Activated naive CD4-positive, alpha-beta T cell treated with anti-CD3 and anti-CD28 coated beads for 36 hours (primary cell): ENCODE measurements at places on chromosomes 1 and 21. TPM values are rescaled to one million over a fixed set of nuclear protein-coding genes. Genes with fewer than 3 reads are reported as not detected.

DNA sequence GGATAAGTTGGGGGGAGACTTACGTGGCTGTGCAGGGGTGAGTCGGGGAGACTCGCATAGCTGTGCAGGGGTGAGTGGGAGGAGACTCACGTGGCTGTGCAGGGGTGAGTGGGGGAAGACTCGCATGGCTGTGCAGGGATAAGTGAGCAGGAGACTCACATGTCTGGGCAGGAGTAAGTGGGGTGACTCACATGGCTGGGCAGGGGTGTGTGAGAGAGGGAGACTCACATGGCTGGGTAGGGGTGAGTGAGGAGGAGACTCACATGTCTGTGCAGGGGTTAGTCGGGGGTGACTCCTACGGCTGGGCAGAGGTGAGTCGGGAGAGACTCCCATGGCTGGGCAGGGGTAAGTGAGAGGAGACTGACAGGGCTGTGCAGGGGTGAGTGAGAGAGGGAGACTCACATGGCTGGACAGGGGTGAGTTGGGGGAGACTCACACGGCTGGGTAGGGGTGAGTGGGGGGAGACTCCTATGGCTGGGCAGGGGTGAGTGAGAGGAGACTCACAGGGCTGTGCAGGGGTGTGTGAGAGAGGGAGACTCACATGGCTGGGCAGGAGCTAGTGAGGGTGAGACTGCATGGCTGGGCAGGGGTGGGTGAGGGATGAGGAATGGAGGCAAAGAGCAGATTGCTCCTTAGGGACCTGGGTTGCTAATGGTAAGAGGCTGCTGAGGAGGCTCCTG is 56.0 kb upstream of the ABCG1 start:
- peaks cover 36% of the 10 kb centered on the region for H3K4me1 ChIP-seq
- no peak overlapping the region for H3K4me3 ChIP-seq
- H3K36me3 ChIP-seq = no peaks in the 10 kb centered on the region
- peaks cover 1% of the 10 kb centered on the region for H3K27me3 ChIP-seq

GRCh38 chr1:151447696-151448095 is 11.6 kb downstream of the POGZ start:
- peaks cover 45% of the 10 kb centered on the region for H3K4me1 ChIP-seq
- H3K4me3 ChIP-seq = no peak overlapping the region
- peaks cover 2% of the 10 kb centered on the region for H3K36me3 ChIP-seq
- no peaks in the 10 kb centered on the region for H3K27me3 ChIP-seq
- no peak for DNase-seq

DNA sequence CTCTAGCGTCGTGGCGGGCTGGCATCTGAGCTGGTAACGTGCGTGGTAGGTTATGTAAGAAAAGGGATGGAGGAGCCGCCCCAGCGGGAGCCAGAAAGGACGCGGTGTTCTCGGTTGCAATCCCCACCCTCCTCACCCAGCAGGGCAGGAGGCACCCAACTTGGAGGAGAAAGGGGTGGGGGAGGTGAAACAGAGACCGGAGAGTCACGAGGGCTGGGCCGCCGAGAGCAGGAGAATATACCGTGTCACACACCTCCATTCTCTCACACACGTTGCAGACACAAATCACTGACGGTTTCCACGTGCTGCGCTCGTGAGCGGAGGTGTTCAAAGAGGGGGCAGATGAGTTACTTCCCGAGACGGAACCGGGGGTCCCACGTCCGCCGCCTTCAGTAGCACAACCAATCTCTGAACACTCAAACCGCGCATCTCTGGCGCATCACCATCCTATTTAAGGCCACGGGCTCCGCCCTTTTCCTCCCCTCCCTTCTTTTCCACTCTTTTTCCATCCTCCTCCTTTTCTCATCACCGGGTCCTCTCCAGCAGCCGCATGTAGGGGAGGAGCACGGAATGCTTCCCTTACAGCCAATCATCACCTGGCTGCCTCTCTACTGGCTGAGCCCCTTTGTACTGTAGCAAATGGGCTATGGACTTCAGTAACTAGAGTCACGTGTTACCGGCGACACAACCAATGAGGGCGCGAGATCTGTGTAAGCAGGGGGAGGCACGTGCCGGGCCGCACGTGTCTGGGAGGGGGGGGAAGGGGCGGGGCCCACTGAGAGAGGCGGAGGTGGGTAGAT is at the start of gene CIART:
CIART (plus strand) TSS at position 797 of the 800 bp plus-strand sequence. CDS start 714 bp downstream, outside the sequence.
- H3K4me3 ChIP-seq = peak within 1 kb of the TSS; percentile 82
- H3K27ac ChIP-seq = no peak within 1 kb of the TSS
- H3K4me1 ChIP-seq = peaks cover 24% of the 10 kb centered on the region

The EFNA3 gene
- total RNA-seq = 1.3 TPM

The SPATA21 gene
- total RNA-seq = not detected

DNA sequence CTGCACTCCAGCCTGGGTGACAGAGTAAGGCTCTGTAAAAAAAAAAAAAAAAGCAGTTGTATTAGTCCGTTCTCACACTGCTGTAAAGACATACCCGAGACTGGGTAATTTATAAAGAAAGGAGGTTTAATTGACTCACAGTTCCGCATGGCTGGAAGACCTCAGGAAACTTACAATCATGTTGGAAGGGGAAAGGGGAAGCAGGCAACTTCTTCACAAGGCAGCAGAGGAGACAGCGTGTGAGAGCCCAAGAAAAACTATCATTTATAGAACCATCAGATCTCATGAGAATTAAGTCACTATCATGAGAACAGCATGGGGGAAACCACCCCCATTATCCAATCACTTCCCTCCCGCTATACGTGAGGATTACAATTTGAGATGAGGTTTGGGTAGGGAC is 151.7 kb upstream of the NR5A2 start:
- H3K27me3 ChIP-seq = peaks cover 8% of the 10 kb centered on the region
- no peak overlapping the region for H3K27ac ChIP-seq
- no peak for DNase-seq
- no peaks in the 10 kb centered on the region for H3K36me3 ChIP-seq
- H3K4me1 ChIP-seq = no peaks in the 10 kb centered on the region

GRCh38 chr1:111192658-111193519 is 7.6 kb downstream of the DENND2D start:
- peak; percentile 53 for DNase-seq
- H3K36me3 ChIP-seq = peaks cover 99% of the 10 kb centered on the region
- peak overlapping the region; percentile 55 for H3K4me3 ChIP-seq
- H3K27me3 ChIP-seq = no peaks in the 10 kb centered on the region

DNA sequence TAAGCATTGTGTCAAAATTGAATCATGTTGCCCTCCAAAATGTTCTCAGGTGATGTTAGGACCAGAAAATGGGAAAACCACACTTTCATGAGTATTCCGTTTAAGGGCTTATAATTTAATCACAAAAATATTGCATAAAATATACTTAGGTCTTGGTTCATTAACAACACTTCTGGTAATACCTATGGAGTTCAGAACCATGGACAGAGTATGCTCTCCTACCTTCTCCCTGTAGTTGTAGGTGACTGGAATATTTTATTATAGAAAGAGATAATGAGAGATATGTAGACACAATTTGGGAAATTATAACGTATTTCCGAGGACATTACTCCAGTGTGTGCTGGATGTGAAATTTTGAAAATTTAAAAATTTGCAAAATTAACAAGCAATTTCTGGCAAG is 232.5 kb downstream of the NCAM2 start:
- no peak overlapping the region for H3K4me3 ChIP-seq
- H3K4me1 ChIP-seq = no peaks in the 10 kb centered on the region
- no peak overlapping the region for H3K27ac ChIP-seq
- no peak for DNase-seq

The OPTC gene
- total RNA-seq = not detected

DNA sequence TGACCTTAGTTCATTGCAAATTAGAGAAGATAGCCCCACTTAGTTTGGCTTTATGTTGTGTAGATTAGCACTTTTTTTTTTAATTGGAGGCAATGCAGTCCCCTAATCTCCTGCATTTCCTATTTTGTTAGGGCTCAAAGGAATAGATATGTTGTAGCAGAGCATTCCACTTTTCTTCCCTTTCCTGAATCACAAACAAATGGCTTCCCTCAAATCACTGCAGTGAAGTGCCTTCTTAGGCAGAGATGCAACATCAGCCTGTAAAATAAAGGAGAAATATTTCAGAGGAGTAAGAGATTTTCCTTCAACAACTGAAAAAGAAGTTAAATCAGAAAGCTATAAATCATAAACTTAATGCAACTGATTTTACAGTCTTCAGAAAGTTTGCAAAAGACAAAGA is 271.8 kb upstream of the C1orf105 start:
- no peak overlapping the region for H3K4me3 ChIP-seq
- H3K27ac ChIP-seq = no peak overlapping the region
- DNase-seq = no peak

DNA sequence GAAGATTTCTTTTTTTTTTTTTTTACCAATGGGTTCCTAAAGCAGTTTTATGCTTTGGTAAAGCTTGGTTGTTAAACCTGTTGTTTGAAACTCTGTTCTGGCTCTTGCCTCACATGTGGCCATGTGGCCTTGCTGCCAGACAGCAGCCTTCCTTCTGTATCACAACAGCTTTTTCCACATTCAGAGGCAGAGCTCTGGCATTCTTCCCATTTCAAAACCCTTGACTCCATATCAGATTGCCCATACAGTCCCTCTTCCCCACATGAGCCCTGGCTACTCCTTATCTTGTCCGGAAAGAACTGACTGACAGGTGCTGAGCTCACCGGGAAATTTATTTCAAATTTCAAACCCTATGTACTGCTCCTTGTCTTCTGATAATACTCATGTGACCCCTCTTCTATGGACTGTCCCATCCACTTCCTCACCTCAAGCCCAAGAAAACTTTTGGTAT is 38.5 kb upstream of the LAX1 start:
- H3K27me3 ChIP-seq = no peaks in the 10 kb centered on the region
- H3K27ac ChIP-seq = no peak overlapping the region
- peaks cover 13% of the 10 kb centered on the region for H3K36me3 ChIP-seq

- H3K4me1 ChIP-seq = peaks cover 3% of the 10 kb centered on the region
- H3K27me3 ChIP-seq = no peaks in the 10 kb centered on the region
- no peak overlapping the region for H3K27ac ChIP-seq
- DNase-seq = peak; percentile 85
- no peak overlapping the region for H3K4me3 ChIP-seq
Measured at GRCh38 chr1:200510228-200510623, 100.4 kb upstream of the ZNF281 start.

- H3K4me1 ChIP-seq = no peaks in the 10 kb centered on the region
- no peaks in the 10 kb centered on the region for H3K36me3 ChIP-seq
- DNase-seq = no peak
- H3K4me3 ChIP-seq = no peak overlapping the region
- no peak overlapping the region for H3K27ac ChIP-seq
Measured at GRCh38 chr1:98286656-98287055, 365.8 kb upstream of the DPYD start.

DNA sequence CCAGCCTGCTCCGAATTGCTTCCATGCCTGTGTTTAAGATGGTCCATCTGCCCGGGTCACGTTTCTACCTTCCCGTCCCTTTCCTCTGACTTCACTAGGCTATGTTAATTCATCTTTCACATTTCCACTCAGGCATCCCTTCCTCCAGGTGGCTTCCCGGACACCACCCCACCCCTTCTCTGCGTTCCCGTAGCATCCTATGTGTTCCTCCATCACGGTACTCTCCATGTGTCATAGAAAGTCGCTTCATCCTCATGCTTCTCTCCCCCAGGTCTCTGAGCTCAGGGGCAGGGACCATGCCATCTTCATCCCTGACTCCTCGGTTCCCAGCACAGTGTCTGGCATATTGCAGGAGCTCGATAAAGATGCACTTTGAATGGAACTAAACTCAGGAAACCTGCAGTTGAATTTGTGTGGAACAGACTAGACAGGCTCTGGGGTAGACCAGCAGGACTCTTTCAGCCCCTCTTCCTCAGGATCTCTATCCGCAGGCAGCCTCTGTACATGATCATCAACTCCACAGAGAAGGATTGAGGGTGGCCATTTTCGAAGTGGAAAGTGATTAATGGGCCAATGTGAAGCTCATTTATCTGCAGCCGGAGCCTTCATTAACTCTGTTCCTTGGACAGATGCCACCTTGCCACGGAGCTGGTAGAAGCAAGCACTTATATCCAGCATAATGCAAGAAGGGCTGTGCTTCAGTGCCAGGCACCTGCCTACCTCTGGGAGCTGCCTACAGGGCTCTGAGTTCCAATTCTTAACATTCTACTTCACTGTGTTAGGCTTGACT is 9.1 kb downstream of the C1orf226 start:
- no peaks in the 10 kb centered on the region for H3K4me1 ChIP-seq
- peaks cover 14% of the 10 kb centered on the region for H3K27me3 ChIP-seq
- no peak overlapping the region for H3K4me3 ChIP-seq
- no peak overlapping the region for H3K27ac ChIP-seq

DNA sequence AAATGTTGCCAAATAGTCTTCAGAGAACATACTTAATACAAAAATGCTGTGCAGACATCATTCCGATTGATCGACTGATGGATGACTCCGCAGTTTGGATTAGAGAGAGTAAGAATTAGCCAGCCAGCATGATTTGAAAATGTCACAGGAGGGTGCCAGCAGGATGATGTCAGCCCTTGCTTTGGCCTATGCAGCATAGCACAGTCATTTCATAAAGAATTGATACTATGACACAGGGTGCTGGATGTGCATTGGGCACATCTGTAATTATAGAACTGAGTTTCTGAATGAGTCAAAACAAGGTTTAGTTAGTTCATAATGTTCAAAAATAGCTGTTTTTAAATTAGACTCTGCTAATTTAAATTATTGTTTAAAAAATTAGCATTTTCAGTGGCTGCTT is 21.6 kb upstream of the TRAF5 start:
- DNase-seq = peak; percentile 73
- H3K36me3 ChIP-seq = peaks cover 20% of the 10 kb centered on the region
- peaks cover 35% of the 10 kb centered on the region for H3K4me1 ChIP-seq
- peak overlapping the region; percentile 25 for H3K27ac ChIP-seq
- H3K27me3 ChIP-seq = no peaks in the 10 kb centered on the region

- H3K27me3 ChIP-seq = no peaks in the 10 kb centered on the region
- peaks cover 6% of the 10 kb centered on the region for H3K36me3 ChIP-seq
- H3K4me1 ChIP-seq = no peaks in the 10 kb centered on the region
Measured at GRCh38 chr1:9610548-9610947, 21.8 kb downstream of the TMEM201 start.

GRCh38 chr1:159066108-159066507 is 10.5 kb downstream of the AIM2 start:
- peaks cover 6% of the 10 kb centered on the region for H3K36me3 ChIP-seq
- no peak for DNase-seq
- no peaks in the 10 kb centered on the region for H3K27me3 ChIP-seq
- H3K4me1 ChIP-seq = peaks cover 23% of the 10 kb centered on the region
- no peak overlapping the region for H3K4me3 ChIP-seq
- H3K27ac ChIP-seq = no peak overlapping the region

GRCh38 chr1:117067533-117068370 is 7.6 kb downstream of the TTF2 start:
- H3K27me3 ChIP-seq = no peaks in the 10 kb centered on the region
- DNase-seq = peak; percentile 58
- H3K36me3 ChIP-seq = peaks cover 54% of the 10 kb centered on the region
- no peak overlapping the region for H3K27ac ChIP-seq
- H3K4me1 ChIP-seq = peaks cover 39% of the 10 kb centered on the region

DNA sequence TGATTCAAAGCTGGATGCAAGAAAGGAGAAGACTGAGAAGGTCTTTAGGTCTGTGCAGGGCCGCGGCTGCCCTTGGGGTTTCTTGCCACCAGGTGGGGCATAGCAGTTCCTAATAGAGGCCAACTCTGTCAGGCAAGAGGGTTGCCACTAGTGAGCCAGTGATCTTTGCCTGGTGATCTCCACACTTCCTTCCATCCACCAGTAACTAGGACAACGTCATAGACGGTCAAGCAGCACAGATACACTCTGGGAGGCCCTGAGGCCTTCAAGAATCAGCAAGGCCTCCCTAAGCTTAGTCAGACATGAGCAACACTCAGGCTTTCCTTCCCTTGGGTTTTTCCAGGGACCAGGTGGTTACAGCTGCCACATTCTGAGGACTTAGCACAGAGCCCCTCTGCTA is 32.9 kb upstream of the ATP2B4 start:
- DNase-seq = peak; percentile 69
- no peaks in the 10 kb centered on the region for H3K27me3 ChIP-seq
- H3K27ac ChIP-seq = peak overlapping the region; percentile 9
- no peak overlapping the region for H3K4me3 ChIP-seq
- peaks cover 8% of the 10 kb centered on the region for H3K4me1 ChIP-seq
